CD8-positive, alpha-beta T cell (primary cell): ENCODE measurements at places on chromosomes 1 and 21.
A peak's percentile ranks its signal among the peaks of the same experiment; 100 is the strongest.

- DNase-seq, result no peak
These were observed 72.0 kb downstream of the ST6GALNAC5 start for GRCh38 chr1:76939050-76939816.

- no peak for DNase-seq
These were observed 26.5 kb downstream of the SYF2 start for GRCh38 chr1:25205786-25206185.

- no peak for DNase-seq
These were observed 53.4 kb downstream of the DUSP10 start for GRCh38 chr1:221688488-221688843.

GRCh38 chr1:233240829-233241682, 54.5 kb downstream of the PCNX2 start:
- peak; percentile 37 for DNase-seq

DNA sequence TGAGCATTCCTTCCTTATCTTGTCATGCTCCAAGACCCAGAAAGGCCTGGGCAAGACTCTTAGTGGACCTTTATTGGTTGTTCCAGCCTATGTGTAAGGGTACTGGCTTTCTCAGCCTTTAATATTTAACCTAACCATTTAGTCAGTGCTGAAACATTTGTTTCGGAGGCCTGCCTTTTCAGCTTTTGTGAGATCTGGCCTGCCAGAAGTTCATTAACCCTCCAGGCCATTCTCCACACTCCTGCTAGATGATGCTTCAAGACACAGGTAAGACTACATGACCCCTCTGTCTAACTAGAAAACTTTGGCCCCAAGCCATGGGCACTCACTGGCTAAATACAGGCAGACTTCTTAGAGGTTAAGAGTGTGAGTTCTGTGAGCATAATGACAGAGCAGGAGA, 138.4 kb upstream of the ZP4 start:
- DNase-seq, result no peak

DNA sequence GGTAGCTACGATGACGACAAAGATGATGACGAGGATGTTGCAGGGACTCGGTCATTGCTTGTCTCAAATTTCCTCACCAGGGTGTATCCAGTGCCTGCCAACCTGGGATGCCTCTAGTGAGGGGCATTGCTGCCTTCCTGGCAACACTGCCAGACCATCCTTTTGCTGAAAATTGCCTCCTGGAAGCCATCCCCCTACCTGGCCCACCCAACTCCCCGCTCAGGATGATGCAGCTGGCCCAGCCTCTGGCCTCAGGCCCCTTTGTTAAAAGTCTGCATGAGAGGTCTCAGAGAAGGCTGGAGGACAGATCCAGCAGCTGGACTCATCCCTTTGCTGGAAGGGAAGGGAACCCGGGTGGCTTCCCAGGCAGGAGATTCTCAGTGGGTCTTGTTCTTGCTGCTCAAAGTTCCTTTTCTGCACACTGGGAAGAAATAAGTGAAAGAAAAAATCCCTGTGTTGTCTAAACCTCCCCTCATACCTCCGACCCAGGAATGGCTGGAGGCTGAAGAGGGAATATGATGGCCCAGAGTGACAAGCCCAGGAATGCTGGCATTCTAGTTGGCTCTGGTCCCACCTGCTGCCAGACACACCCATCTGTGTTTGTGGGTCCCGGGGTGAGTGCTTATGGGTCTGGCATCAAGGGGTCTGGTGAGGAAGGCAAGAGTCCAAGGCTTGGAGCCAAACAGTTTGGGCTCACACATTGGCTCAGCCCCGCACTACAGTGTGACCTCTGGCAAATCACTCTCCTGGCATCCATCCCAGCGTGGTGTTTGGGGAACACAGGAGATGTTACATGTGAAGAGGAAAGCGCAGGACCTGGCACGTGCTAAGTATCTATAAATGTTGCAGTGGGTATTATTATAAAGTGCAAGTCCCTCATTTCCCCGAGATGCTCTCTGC, 6.7 kb upstream of the FNDC5 start:
- DNase-seq, result no peak

DNA sequence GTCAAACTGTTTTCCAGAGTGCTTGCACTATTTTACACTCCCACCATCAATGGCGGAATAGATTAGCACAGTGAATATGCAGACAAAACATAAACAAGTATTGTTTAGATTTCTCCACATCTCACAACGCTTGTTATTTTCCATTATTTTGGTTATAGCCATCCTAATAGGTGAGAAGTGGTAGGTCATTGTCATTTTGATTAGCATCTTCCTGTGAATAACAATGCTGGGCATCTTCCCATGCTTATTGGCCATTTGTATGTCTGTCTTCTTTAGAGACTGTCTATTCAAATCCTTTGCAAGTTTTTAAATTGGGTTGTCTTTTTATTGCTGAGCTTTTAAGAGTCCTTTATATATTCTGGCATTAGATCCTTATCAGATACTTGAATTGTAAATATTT, 54.7 kb downstream of the LRRC71 start:
- DNase-seq, result no peak

DNA sequence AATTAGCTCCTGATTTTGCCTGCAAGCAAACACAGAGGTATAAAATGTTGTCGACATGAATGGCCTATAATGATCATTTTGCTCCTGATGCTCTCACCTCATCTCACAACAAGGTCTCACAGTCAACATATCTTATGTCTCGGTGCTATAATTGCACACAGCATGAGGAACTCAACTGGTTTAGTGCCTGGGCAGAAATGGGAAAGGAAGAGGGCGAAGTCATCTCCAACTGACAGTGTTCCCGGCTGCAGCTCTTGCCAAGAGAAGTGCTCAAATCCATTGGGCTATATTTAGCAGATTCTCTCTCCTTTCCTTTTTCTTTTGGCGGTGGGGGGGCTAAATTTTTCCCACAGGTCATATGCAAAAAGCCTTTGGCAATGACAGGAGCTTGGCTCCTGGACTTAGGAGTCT, 53.0 kb downstream of the SLC45A1 start:
- DNase-seq, result no peak

DNA sequence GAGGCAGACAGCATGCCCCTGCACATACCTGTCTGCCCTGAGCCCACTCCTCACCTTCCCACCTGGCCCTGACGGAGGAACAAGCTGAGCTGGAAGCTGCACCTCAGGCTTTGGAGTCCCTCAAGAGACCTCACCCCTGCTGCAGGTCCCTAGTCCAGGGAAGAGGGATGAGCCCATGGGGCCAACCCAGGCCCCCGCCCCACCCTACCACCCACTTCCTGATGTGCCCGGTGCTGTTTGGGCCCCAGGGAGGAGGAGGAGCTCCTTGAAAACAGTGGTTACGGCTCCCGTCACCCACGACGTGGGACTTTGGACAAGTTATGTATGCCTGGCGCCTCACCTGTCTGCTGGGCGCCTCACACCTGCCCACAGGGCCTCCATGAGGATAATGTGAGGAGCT, 250.2 kb downstream of the NPHP4 start:
- DNase-seq, result no peak

- DNase-seq, result no peak
These were observed 7.0 kb downstream of the CC2D1B start for GRCh38 chr1:52358851-52359497.

DNA sequence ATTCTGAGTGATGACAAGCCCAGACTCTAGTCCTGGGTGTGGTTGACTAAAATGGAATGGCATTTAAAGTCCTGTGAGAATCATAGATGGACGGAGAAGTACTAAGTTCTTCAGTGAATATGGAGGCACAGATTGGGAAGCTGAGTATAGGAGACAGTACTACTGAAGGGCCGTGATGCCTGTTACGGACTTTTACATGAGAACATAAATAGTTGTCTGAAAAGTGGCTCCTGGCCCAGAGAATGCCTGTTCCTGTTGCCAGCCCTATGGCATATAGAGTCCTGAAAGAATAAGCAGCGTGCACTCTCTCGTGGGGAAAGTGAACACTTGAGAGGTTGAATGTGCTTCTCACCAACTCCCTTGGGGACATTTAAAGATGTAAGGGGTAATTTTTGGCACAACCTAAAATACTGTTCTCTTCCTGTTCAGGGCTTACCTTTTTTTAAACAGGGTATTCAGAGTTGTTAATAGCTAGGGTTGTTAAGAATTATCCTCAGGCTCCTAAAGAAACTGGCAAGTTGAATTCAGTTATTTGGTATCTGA, 20.4 kb downstream of the CCT8 start:
- no peak for DNase-seq

- no peak for DNase-seq
These were observed 11.7 kb downstream of the PDIK1L start for GRCh38 chr1:26122988-26123973.

DNA sequence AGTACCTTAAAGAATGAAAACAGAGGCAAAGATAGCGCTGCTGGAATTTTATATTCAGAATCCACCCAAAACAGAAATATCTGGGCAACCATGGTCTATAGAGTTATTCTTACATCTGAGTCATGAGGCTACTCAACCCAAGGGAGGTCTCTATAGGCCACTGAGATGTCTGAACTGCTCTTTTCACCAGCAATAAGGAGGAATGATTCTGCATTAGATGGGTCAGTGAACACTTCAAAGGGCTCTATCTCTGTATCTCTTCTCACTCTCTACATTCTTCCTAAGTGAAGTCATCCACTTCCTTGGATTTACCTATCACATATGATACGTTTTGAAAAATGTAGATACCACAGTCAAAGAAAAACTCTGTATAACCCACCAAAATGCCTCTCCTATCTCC, 90.2 kb upstream of the NGF start:
- no peak for DNase-seq

- no peak for DNase-seq
These were observed 14.8 kb downstream of the NUCKS1 start for GRCh38 chr1:205735218-205735617.
